ENCODE measurements at places on chromosomes 3 and 15.

DNA sequence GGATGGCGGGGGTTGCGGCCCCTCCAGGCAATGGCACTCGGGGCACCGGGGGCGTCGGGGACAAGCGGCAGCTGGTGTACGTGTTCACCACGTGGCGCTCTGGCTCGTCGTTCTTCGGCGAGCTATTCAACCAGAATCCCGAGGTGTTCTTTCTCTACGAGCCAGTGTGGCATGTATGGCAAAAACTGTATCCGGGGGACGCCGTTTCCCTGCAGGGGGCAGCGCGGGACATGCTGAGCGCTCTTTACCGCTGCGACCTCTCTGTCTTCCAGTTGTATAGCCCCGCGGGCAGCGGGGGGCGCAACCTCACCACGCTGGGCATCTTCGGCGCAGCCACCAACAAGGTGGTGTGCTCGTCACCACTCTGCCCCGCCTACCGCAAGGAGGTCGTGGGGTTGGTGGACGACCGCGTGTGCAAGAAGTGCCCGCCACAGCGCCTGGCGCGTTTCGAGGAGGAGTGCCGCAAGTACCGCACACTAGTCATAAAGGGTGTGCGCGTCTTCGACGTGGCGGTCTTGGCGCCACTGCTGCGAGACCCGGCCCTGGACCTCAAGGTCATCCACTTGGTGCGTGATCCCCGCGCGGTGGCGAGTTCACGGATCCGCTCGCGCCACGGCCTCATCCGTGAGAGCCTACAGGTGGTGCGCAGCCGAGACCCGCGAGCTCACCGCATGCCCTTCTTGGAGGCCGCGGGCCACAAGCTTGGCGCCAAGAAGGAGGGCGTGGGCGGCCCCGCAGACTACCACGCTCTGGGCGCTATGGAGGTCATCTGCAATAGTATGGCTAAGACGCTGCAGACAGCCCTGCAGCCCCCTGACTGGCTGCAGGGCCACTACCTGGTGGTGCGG, 1.9 kb downstream of the CHST2 start:
- DNase-seq: peak; percentile 73

DNA sequence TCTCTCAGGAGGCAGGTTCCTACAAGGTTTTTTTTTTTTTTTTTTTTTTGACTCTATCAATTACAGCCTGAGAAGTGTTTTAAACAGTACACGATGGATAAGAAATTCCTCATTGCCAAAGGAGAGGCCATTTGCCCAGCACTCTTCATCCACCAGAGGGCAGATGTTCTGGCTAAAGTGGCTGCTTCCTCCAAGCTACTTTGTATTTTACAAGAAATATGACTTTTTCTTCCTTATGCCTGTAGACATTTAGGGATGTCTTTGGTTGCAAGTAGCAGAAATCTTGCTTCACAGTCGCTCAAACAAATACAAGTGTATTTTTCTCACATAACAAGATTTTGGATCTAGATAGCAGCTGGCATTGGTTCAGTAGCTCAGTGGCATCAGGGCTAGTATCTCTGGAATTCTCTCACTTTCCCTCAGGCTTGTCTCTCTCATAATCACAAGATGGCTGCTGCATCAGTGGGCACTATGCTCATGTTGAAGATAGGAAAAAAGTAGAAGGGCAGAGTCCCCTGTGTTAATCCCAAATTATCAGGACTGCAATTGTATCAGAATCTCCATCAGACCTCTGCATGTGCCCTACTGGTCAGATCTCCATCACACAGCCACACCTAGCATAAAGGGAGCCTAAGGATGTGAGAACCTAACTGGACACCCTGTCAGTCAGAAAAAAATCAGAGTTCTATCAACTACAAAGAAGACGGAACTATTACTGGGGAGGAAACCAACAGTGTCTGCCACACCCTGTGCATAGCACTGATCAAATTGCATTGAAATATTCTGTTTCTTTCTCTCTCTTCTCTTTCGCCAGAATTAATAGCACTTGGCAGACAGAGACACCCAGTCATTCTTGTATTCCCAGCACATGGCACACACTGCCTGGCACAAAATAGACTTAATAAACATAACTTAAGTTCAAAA, 138.9 kb upstream of the COL8A1 start:
- peak; percentile 79 for DNase-seq

- DNase-seq: peak; percentile 23
Observed at GRCh38 chr3:26712211-26713026, 89.8 kb downstream of the LRRC3B start.

DNA sequence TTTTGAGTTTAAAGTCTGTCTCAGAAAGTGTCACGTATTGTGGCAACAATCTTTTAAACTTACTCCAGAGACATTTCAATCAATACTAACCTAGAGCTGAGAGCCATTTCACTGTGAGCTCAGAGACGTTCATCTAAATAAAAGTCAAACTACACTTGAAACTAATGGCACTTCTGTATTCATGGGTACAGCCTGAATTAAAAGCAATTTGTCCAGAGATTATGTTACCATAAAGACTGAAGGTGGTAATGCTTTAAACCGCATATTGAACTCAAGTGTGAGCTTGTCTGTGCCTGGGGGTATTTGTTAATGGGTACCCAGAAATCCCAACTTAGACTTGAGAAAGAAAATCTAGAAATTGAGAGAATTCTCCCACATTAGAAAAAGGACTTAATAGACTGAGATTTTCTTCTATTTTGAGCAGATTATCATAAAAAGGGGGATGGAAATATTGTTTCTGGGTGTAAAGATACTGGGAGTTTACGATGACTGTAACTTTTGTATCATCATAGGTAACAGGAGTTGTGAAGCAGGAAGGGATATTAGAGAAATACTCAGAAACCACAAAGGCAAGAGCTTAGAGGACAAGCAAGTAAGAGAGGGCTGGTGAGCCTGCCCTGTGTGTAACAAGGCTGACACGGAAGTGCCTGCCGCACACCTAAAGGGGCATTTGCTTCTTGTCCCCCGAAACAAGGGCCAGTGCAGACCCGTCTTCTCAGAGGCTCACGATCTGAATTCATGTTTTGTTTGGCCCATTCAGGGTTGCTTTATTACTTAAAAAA, 36.9 kb downstream of the LRIG1 start:
- no peak for DNase-seq

DNA sequence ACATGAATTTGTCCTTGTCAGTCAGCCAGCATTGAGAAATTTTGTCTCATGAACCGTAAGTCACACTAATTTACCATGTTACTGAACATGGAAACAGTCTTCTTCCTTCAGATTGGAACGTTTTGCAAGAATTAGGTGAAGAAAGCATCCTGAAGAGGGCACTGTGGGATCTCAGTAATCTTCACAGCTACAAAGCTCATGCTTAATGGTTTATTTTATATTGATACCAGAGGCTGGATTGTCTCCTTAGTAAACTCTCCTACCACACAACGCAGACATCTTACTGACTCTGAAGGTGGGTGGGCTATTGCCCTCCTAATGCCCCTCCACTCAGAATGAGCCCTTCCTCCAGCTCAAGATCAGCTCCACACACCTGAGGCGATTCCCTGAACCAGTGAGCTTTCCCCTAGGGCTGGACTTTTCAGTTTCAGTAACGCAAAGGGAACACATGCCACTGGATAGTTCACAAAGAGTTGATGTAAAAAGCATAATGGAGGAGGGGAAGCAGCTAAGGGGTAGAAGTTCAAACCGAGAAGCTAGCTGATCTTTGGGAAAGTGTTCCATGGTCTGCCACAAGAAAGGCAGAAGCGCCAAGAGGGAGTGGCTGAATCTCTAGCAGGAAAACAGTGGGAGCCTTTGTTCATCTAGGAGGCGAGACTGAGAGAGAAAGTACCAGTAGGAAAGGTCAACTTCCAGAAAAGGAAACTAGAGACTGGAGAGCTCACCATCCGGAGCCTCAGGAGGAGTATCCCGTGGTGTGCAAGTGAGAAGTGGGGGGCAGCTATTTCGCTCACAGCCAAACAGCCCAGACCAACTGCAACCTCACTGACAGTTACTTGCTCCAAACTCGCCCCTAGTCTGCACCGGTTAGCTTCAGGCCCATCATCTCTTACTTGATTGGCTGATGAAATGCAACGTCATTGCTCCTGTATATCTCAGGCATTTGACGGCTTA, at the start of gene SLC9C1:
SLC9C1 (minus strand) TSS at position 849 of the 954 bp plus-strand sequence. CDS start 7,425 bp downstream, outside the sequence.
- DNase-seq: peak; percentile 92

DNA sequence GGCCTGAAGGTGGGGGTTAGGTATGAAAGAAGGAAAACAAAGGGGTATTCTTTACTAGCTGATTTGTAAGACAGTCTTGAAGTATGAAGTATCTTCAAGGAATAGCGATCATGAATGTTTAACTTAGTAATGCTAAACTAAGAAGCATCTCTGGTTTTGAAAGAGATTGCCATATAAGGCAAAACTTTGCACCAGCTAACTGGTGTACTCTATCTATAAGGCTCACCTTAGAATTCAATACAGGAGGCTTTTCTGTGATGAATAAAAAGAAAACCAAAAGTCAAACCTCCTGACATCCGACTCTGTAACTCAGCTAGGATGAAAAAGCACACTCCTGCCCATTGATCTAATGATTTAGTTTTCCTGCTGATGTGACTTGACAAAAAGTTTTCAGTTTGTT, 54.7 kb downstream of the FOXP1 start:
- no peak for DNase-seq

GRCh38 chr15:38168467-38169070, 84.1 kb upstream of the SPRED1 start:
- no peak for DNase-seq

GRCh38 chr15:83064859-83065258, 2.2 kb downstream of the BTBD1 start:
- DNase-seq: peak; percentile 17

- no peak for DNase-seq
Observed at GRCh38 chr3:40768536-40768935, 243.8 kb downstream of the ZNF621 start.

GRCh38 chr3:23831517-23832394, 26.0 kb downstream of the UBE2E1 start:
- DNase-seq: no peak

DNA sequence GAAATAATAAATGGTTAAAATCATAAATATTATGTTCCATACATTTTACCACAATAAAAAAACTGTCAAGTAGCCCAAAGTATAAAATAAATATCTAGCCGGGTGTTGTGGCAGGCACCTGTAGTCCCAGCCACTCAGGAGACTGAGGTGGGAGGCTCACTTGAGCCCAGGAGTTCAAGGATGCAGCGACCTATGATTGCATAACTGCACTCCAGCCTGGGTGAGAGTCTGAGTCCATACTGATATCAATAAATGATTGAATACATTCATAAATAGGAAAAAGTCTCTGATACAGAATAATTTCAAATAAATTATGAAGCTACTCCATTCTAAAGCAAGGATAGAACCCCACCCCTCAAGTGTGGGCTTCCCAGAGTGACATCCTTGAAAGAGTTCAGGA, 68.5 kb upstream of the GATA2 start:
- DNase-seq: no peak

- DNase-seq: peak; percentile 74
Observed at GRCh38 chr3:39990532-39990931, 181.1 kb downstream of the MYRIP start.

DNA sequence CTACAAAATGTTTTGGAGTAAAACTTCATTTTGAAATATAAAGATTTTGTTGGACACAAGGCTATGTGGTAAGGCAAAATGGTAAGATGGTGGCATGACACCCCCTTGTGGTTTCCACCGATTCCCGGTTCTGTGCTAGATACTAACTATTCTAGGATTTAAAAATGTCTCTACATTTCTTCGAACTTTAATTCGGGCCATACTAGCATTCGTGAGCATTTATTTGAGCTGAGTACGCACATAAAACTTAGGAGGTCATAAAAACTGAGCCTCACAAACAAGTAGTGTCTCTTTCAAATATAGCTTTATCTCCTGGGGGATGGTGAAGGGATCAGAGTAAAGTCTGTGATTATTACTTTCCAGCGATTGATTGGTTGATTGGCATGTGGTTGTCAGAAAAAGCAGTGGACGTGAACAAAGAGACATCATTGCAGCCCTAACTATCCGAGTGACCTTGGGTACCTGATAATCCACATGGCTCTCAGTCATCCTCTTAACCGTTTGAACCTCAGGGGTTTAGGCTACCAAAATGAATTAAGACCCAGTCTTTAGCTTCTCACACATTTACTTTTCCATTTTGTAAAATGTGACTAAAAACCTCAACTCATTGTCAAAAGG, 1.1 kb upstream of the ZNF639 start:
- DNase-seq: peak; percentile 72

- no peak for DNase-seq
Observed at GRCh38 chr15:38427380-38427779, 26.5 kb upstream of the FAM98B start.

All from fibroblast of pulmonary artery (primary cell).